ENCODE measurements at places on chromosomes 2 and 18.

- DNase-seq, result no peak
Measured at GRCh38 chr2:135563793-135564192, 32.5 kb downstream of the R3HDM1 start.

DNA sequence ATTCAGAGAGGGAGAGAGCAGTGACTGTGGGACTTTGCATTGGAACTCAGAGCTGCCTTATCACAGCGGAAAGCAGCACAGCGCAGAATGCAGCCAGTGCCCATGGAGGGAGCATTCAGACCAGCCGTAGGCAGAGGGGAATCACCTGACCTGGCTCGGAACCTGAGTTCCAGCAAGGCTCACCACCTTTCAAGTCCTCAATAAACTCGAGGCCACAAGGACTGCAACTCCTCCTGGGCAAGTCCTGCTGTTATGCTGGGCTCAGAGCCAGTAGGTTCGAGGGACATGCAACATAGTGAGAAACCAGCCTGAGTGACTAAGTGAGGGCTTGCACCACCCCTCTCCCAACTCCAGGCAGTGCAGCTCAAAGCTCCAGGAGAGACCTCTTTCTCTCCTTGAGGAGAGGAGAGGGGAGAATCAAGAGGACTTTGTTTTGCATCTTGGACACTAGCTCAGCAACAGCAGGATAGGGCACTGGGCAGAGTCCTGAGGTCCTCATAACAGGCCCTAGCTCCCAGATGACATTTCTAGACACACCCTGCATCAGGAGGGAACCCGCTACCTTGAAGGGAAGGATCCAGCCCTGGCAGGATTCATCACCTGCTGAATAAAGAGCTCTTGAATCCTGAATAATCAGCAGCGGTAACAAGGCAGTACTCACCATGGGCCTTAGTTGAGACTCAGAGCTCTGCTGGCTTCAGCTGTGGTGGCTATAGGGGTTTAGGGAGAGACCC is 136.8 kb upstream of the OTOS start:
- no peak for DNase-seq

GRCh38 chr18:79715280-79715679 is 35.7 kb downstream of the CTDP1 start:
- DNase-seq, result no peak

GRCh38 chr2:102181919-102182635 is 4.7 kb upstream of the IL1RL2 start:
- no peak for DNase-seq

DNA sequence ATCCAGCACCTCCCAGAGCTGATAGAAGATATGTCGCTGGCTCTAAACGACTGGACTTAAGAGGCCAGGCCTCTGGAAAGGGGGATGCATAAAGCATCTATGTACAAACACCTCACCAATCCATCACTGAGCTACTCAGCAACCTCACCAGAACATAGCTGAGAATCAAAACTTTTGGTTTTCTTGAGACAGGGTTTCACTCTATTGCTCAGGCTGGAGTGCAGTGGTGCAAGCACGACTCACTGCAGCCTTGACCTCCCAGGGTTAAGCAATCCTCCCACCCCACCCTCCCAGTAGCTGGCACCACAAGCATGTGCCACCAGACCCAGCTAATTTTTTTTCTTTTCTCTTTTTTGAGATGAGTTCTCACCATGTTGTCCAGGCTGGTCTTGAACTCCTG is 62.9 kb upstream of the MSH6 start:
- DNase-seq, result no peak
